ENCODE measurements at places on chromosomes 7 and 10.

GRCh38 chr10:54314430-54314829 lies 486.6 kb downstream of the PCDH15 start:
- DNase-seq: no peak

DNA sequence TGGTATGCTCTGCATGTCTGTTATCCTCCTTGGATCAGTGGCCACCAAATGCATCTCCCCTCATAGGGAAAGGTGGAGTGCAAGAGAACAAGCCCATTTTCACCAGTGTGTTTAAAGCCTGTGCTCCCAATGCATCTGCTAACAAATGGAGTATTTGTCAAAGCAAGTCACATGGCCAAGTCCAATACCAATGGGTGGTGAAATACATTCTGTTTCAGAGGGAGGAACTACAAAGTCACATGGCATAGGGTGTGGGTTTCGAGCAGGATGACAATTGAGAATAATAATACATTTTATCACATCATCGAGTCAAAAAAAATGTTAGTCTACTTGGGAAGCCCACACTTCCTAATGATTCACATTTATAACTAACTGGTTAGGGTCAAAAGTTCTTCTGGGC lies 62.7 kb downstream of the SUGCT start:
- no peak for DNase-seq

DNA sequence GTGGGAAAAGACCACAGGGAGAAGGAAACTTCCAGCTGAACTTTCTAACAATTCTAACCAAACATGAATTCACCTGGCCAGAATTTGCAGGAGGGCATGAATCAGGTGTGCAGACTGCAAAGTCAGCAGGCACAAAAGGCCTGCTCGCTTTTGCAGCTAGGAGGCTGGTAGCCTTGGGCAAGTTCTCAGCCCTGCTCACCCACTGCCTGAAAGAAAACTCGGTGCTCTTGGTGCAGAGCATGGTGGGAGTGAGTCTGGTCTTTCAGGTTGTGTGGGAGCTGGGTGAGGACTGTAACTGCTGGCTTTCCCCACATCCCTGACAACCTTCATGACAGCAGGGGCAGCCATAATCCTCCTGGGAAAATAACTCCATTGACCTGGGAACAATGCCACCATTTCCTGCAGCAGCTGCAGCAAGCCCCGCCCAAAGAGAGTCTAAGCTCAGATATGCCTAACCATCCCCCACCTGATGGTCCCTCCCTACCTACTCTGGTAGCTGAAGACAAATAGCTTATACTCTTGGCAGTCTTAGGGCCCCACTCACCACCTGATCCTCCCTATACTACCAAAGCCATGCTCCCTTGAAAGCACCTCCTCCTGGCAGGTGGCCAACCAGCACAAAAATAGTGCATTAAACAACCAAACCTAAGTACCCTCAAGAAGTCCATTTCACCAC lies 31.6 kb downstream of the ZNF117 start:
- DNase-seq: no peak

- DNase-seq: no peak
Measured at GRCh38 chr7:151087245-151088018, 1.2 kb downstream of the AGAP3 start.

- no peak for DNase-seq
Measured at GRCh38 chr10:45257600-45257999, 57.8 kb downstream of the OR13A1 start.

DNA sequence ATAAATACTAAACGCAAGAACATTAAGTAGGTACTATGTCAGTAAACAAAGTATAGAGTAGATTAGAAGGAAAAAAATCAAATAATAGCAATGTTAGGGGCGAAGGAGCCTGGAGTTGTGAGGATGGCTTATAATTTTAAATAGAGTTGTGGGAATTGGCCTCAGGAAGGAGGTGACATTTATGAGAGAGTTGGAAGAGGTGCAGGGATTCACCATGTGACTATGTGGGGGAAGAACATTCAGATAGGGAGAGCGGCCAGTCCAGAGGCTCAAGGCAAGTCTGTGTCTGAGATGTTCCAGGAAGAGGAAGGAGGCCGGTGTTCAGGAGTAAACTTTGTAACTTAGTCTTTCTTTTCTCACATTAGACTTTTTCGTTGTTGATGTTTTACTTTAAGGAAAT lies 778.6 kb upstream of the C7orf33 start:
- no peak for DNase-seq

- DNase-seq: no peak
Measured at GRCh38 chr7:42406358-42406757, 169.3 kb upstream of the GLI3 start.

- peak; percentile 66 for DNase-seq
Measured at GRCh38 chr10:113496111-113497109, 56.4 kb upstream of the HABP2 start.

DNA sequence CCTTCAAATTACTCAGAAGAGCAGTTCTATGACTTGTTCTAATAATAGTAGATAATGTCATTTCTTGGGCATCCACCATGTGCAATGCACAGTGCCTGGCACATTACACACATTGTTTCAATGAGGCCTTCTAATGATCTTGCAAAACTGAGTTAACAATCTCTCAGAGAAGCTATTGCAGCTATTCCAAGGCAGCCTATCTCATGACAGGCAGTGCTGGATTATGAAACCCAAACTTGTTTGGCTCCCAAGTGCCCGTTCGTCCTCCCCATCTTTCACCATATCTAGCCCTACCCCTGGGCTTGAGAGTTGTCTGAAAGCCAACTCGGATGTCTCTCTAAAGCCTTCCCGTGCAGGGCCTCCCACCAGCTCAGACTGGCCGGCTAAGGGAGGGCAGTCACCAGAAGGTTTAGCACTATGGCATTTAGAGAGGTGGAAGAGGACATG lies 405.1 kb downstream of the PLXNA4 start:
- no peak for DNase-seq

DNA sequence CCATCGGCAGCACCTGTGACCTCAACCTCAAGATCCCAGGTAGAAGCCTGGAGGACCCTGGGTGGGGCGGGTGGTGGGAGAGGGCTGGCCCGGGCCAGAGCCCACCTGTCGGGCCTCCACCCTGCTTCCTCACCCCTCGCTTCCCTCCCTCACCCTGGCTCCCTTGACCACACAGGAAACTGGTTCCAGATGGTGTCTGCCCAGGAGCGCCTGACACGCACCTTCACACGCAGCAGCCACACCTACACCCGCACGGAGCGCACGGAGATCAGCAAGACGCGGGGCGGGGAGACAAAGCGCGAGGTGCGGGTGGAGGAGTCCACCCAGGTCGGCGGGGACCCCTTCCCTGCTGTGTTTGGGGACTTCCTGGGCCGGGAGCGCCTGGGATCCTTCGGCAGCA lies 8.9 kb upstream of the ATP6V1F start:
- DNase-seq: no peak

DNA sequence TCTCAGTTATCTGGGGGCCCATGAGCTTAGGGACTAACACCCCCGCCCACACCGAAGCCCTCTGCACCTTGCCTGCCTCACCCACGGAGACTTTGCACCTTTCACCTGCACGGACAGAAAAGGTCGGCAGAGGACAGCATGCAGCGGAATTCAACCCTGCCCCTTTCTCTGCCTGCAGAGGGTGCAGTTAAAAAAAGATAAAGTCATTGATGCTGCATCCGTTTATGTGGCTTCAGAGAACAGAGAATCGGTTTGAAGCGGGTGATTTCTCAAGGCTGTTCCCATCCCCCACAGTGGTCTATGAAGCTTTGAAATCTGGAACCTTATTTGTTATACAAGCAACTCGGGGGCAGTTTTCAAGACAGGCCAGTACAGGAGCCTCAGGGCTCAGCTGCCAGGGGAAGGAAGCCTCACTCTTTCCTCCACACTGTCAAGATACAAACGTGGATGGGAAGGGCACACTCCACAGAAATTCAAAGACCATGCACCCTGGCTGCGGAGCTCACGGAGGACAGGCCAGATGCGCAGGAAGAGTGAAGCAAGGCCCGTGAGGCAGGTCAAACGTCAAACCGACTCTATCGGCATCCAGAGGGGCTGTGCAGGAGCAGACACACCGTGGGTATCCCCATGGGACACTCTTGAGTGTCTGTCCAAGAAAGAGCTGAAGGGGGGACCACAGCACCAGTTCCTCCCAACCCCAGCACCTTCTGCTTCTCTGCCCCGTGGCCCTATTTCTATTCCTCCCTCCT lies 66.3 kb downstream of the INSIG1 start:
- no peak for DNase-seq

- no peak for DNase-seq
Measured at GRCh38 chr7:106140406-106141173, 28.5 kb upstream of the SYPL1 start.

DNA sequence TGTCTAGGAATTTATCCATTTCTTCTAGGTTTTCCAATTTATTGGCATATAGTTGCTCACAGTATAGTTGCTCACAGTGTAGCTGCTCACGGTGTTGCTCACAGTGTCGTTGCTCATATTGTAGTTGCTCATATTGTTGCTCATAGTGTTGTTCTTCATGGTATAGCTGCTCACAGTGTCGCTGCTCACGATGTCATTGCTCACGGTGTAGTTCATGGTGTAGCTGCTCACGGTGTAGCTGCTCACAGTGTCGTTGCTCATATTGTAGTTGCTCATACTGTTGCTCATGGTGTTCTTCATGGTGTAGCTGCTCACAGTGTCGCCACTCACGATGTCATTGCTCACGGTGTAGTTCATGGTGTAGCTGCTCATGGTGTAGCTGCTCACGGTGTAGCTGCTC lies 7.7 kb upstream of the PRKAR1B start:
- no peak for DNase-seq

- no peak for DNase-seq
Measured at GRCh38 chr7:66967029-66967428, 28.4 kb downstream of the SBDS start.

DNA sequence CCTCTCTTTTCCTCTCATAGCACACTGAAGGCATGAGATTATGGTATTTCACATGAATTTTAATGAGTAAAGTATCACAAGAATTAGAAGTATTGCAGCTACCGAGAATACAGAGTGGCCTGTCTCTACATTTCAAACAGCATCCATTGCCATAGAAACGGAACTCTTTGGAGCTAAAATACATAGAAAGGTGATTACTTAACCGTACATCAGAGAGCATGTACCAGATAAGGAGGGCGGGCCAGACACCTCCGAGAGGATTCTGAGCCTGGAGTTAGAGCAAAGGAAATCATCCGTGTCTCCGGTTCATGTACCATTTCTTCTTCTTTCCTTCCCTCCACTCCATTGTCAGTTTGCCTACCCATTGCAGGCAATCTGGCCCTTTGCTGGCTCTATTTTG lies 196.7 kb downstream of the KLF6 start:
- no peak for DNase-seq

- DNase-seq: no peak
Measured at GRCh38 chr10:118792526-118792925, 37.8 kb upstream of the CACUL1 start.

- DNase-seq: peak; percentile 74
Measured at GRCh38 chr10:112183329-112184051, at the start of gene GPAM. Gene GPAM (minus strand): TSS chr10:112183765. CDS start chr10:112181784, 1,981 bp downstream.

DNA sequence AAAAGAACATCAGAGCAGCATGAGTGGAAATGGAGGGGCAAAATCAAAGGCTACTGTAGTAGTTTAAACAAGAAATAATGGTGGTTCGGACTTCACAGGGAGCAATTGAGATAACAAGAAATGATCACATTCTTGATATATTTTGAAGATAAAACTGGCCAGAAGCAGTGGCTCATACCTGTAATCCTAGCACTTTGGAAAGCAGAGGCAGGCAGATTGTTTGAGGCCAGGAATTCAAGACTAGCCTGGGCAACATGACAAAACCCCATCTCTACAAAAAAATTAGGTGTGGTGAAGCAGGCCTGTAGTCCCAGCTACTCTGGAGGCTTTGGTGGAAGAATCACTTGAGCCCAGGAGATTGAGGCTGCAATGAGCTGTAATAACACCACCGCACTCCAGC lies 22.9 kb downstream of the EEF1AKMT2 start:
- DNase-seq: no peak
